Neural progenitor cell (in vitro differentiated cells): ENCODE measurements at places on chromosomes 13 and 19.

GRCh38 chr13:71214821-71215220 is 652.2 kb downstream of the DACH1 start:
- no peak for DNase-seq

GRCh38 chr19:49453757-49454240 is 774 bp downstream of the ALDH16A1 start:
- no peak for DNase-seq

GRCh38 chr13:44329909-44330545 is 43.6 kb upstream of the SERP2 start:
- DNase-seq = no peak

GRCh38 chr13:94542917-94543316 is 53.0 kb downstream of the TGDS start:
- no peak for DNase-seq

DNA sequence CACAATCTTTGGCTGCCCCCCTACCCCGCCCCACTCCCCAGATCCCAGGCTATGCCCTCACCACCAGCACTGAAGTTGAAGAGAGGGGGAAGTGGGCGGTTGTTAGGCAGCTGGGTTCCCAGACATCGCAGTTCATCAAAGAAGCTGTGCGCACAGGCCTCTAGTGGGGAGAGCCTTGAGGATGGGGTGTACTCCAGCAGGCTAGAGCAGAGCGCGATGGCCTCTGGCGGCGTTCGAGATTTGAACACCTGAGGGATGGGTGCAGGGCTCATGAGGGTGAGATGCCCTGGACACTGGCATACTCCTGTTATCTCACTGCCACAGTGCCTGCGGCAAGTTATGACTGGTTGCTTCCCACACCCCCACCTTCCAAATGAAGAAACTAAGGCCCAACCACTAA is 10.0 kb downstream of the GSK3A start:
- DNase-seq = no peak

DNA sequence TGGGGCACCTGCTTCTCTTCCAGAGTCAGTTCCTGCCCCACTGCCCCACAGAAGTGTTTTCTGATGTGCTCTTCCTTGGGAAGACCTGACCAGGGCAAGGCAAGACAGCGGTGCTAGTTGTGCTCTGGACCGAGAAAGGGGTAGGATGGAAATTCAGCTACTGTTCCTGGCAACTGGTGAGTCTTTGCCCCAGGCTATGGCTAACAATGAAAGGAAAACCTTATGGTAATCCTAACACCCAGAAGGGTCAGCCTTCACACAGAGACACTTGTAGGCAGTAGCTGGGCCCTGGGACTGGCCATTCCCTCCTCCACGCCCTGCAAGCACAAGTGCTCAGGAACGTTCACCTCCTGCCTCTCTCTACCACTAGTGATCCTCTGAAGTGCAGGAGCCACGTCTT is 9.6 kb upstream of the CYSLTR2 start:
- no peak for DNase-seq

GRCh38 chr19:49660338-49660961 is 5.2 kb downstream of the IRF3 start:
- DNase-seq = no peak

DNA sequence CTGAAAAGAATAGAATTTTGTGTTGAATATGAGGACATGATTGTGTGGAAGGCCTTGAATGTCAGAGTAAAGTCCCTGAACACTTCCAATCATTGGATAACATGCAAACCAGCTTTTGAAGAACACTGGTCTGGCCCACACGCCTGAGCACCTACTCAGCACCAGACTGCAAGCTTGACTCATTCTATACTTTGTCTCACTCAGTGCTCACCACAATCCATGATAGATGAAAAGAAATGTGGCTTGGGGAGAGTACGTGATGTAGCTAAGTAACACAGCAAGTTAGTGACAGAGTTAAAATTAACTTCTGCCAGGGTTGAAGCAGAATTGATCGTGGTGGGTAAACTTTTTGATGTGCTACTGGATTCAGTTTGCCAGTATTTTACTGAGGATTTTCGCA is 12.0 kb downstream of the DLEU7 start:
- no peak for DNase-seq

DNA sequence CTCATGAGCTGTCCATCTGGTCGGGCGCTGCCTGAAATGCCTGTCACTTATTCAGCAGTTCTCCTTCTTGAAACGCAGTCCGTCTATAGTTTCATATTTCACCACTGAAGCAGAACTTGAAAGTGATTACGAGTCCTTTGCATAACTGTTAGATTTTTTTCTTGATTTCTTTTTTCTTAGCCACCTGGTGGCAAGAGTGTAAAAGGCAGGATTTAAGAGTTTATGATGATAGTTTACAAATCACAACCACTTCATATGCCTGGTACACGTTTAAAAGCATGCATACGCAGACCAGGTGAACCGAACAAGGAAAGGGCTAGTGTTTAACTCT is 45.8 kb downstream of the GGACT start:
- no peak for DNase-seq

- peak; percentile 87 for DNase-seq
Observed at GRCh38 chr19:44807652-44808462, 1.0 kb upstream of the BCAM start.

- no peak for DNase-seq
Observed at GRCh38 chr19:1582201-1582600, 10.5 kb downstream of the MBD3 start.

DNA sequence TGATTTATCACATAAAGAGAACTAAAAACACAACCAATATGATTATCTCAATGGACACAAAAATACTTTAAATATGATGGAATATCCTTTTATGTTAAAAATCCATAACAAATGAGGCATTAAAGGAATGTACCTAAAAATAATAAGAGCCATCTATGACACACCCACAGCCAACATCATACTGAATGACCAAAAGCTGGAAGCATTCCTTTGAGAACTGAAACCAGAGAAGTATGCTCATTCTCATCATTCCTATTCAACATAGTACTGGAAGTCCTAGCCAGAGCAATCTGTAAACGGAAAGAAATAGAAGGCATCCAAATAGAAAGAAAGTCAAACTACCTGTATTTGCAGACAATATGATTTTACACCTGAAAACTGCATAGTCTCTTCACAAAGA is 671.0 kb downstream of the SLITRK1 start:
- DNase-seq = no peak

GRCh38 chr13:22198641-22199217 is 527.9 kb downstream of the FGF9 start:
- no peak for DNase-seq

- no peak for DNase-seq
Observed at GRCh38 chr13:96860882-96861281, 133.4 kb downstream of the OXGR1 start.

DNA sequence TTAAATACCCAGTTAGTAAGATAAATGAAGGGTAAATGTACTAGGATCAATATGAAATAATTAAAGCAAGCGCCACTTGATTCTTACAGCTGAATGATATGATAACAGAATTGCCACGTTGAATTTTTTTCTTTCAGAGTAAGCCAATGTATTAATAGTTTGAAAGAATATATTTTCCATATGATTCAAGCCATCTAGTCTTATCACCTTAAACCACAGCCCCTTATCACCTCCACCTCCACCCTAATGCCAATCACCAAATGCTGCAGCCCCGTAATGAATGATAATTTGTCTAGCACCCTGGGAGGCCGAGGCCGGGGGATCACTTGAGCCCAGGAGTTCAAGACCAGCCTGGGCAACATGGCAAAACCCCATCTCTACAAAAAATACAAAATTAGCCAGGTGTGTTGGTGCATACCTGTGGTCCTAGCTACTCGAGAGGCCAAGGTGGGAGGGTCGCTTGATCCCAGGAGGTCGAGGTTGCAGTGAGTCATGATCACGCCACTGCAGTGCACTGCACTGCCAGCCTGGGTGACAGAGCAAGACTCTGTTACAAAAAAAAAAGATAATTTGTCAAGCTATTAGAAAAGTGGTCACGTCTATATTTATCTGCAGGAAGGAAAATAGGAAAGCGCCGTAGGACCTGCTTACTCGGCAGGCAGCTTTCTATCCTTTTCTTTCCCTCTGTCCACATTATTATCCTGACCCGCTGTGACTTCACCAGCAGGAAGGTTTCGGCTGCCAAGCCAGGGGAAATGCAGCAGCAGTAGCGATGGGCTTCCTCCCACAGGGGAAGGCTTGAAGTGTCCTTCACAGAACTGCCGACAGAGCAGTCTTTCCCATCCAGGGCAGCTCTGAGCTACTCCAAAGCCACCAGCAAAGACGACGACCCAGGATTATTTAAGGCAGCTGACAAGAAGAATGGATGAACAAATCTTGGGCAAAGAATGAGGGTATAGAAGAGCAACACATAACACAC is 19.7 kb upstream of the CLN5 start:
- DNase-seq = no peak

GRCh38 chr19:16361926-16362325 is 37.3 kb downstream of the KLF2 start:
- no peak for DNase-seq

GRCh38 chr13:99435998-99436397 is 65.3 kb upstream of the TM9SF2 start:
- no peak for DNase-seq

DNA sequence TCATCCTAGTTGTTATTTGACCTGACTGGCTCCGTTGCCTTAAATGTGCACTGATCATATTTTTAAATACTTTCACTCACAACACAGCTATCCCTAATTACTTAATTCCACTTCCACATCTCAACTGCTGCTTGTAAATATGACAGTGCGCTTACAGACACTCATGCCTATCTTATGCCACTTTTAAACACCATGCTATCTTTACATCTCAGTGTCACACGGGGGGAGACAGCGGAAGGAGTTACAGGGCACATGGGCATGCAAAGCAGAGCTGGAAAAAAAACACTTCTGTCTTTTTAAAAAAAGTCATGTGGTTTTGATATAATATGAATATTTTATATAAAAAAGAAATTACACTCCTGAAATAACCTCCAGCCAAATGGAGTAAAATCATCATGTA is 44.1 kb downstream of the SMAD9 start:
- no peak for DNase-seq

DNA sequence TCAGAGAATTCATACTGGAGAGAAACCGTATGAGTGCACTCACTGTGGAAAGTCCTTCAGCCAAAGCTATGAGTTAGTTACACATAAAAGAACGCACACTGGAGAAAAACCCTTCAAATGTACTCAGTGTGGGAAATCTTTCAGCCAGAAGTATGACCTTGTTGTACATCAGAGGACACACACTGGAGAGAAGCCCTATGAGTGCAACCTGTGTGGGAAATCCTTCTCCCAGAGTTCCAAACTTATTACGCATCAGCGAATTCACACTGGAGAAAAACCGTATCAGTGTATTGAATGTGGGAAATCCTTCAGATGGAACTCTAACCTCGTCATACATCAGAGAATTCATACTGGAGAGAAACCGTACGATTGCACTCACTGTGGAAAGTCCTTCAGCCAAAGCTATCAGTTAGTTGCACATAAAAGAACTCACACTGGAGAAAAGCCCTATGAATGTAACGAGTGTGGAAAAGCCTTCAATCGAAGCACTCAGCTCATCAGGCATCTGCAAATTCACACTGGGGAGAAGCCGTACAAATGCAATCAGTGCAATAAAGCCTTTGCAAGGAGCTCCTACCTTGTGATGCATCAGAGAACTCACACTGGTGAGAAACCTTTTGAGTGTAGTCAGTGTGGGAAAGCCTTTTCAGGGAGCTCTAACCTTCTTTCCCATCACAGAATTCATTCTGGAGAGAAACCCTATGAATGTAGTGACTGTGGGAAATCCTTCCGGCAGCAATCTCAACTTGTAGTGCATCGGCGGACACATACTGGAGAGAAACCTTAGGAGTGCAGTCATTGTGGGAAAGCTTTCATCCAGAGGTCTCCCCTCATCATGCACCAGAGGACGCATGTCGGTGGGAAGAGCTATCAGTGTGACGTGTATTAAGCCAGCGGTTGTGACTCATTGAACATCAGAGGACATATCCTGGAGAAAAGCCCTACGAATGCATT is 16.5 kb upstream of the ZNF8 start:
- DNase-seq = no peak

DNA sequence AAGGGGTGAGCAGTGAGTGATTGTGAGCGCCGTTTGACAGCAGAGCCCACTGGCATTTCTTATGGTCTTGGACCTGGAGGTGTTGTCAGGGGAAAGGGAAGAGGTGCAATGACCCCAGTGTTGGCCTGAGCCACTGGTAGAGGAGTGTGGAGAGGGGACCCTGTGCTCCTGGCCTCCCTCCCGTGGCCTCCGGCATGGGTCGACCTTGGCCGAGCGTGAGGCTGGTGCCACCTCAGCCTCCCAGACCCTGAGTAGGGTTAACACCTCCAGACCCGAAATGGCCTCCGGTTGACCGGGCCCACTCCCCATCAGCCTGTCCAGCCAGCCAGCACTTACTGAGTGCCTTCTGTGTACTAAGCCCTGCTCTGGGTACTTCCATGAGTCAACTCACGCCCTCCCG is 6.5 kb downstream of the TRAPPC5 start:
- DNase-seq = no peak

DNA sequence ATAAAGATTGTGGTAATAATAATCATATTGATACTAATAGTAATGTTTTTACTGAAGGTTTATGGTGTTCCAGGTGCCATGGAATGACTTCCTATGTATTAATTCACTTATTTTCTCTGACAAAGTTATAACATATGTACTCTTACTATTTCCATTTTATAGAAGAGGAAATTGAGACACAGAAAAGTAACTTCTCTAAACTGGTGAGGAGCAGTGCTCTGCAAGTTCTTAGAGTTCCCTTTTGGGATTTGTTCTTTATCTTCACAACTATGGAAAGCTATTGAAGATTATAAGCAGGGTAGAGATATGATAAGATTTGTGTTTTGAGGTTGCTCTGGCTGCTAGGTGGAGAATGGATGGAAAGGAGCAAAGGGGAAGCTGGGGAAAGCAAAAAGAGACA is 83.9 kb upstream of the OLFM4 start:
- DNase-seq = no peak

GRCh38 chr19:40217934-40218890 is at the start of gene TTC9B:
Gene TTC9B, minus strand, starts transcription at chr19:40218384. Its CDS starts 3 bp downstream, at chr19:40218381.
- peak; percentile 93 for DNase-seq

DNA sequence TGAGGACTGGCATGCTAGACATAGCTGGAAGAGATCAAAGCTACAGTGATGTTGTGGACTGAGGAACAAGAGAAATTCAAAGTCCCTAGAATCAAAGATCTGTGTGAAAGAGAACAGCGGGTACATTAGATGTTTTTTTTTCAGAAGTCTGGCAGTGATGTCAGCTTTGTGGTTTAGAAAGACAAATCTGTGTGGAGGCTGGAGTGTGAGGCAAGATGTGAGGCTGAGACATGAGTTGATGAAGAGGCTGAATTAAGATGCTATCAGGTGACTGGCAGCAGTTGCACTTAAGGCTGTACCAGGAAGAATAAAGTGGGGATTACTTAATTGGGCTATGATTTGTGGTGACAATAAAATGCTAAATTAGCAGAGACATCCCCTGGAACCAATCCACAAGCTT is 46.5 kb downstream of the DNAJC3 start:
- no peak for DNase-seq

DNA sequence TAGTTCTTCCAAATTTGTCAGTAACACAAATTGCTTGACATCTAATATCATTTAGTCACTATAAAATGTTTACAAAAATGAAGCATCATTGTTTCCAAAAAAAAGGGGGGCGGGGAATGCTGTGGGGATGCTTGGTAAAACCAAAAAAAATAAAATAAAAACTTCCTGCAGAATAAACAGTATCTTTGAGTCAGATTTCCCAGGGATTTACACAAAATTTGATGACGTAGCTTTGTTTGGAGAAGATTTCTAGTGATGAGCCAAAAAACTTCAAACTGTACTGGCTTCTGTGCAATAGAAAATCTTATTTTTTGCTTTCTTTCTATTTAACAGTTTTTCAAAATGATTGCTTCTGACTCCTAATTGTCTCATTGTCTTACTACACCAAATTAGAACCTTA is 80.0 kb downstream of the MZT1 start:
- DNase-seq = no peak
